ENCODE measurements at places on chromosomes 7 and 10. TPM values are rescaled to one million over a fixed set of nuclear protein-coding genes. Genes with fewer than 3 reads are reported as not detected.

The RASA4 gene
- total RNA-seq = 47.0 TPM

The RNF148 gene
- total RNA-seq = 0.95 TPM

The CYP26A1 gene
- 1,084 TPM for total RNA-seq

The C7orf33 gene
- total RNA-seq = not detected

DNA sequence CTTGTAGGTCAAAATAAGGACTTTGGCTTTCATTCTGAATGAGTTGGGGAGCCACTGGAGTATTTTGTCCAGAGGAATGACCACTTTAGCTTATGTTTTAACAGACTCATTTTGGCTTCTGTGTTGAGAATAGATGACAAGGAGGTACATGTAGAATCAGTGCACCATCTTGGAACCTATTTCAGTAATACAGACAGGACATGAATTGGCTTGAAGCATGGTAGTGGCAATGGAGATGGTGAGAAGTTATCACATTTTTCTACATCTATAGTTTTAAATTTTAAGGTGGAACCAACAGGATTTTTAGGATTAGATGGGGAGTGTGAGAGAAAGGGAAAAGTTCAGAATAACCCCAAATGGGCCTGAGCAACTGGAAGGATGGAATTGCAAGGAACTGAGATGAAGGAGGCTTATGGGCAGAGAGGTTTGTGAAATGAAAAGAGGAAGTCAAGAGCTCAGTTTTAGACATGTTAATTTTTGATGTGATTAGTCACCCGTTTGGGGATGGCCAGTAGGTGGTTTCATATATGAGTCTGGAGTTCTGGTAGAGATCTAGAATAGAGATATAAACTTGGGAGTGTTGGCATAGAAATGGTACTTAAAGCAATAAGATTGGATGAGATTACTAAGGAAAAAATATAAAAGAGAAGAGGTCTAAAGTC lies 89.2 kb upstream of the JAZF1 start:
- no peak for DNase-seq

- DNase-seq = no peak
These were observed 12.7 kb upstream of the JCAD start for GRCh38 chr10:30072068-30072467.

GRCh38 chr10:73253225-73253555 lies 746 bp upstream of the MRPS16 start:
- no peak for DNase-seq

GRCh38 chr10:113643183-113643582 lies 20.7 kb downstream of the NRAP start:
- DNase-seq = no peak

DNA sequence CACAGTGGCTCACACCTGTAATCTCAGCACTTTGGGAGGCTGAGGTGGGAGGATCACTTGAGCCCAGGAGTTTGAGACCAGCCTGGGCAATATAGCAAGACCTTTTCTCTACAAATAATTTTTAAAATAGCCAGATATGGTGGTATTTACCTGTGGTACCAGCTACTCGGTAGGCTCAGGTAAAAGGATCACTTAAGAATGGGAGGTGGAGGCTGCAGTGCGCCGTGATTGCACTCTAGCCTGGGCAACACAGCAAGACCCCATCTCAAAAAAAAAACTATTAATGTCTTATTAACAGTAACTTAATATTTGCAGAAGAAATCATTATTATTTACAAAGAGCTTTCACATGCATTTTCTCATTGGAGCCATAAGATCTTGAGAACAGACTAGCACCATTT lies 103.6 kb downstream of the SGMS1 start:
- no peak for DNase-seq

DNA sequence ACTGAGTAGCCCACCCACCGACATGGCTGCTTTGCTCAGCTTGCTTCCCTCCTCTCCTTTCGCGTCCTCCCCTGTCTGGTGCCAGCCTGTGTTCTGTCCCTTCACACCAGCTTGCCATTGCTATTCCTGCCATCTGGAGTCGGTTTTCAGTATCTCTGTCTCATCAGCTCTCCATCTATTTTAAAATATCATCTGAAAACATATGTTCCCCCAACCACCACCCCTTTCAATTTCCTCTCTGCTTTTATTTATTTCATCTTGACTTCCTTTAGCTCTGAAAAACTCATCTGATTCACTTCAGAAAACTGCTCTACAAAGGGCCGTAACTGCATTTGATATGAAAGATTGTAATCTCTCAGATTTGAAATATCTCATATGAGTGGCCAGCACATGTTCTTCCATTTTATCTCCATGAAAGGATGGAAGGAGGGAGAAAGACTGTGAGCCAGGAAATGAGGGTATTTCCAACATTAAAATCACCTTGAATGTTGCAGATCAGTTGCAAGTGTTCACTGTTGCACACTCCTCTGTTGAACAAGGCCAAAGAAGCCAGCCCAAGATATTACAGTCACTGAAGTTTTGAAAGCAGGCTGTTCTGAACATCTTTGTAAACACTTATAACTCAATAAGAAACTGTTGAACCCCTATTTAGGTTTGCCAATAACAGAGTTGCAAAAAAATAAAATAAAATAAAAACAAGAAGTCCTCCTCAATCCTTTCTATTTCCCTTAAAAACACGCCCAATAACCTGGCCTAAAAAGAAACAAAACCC lies 202.4 kb upstream of the NEBL start:
- DNase-seq = no peak

- DNase-seq = no peak
These were observed 527.3 kb upstream of the SEMA3D start for GRCh38 chr7:85714043-85714578.

- DNase-seq = no peak
These were observed 716.5 kb upstream of the KCND2 start for GRCh38 chr7:119556436-119556835.

GRCh38 chr7:55128693-55129394 lies 110.0 kb downstream of the EGFR start:
- no peak for DNase-seq

DNA sequence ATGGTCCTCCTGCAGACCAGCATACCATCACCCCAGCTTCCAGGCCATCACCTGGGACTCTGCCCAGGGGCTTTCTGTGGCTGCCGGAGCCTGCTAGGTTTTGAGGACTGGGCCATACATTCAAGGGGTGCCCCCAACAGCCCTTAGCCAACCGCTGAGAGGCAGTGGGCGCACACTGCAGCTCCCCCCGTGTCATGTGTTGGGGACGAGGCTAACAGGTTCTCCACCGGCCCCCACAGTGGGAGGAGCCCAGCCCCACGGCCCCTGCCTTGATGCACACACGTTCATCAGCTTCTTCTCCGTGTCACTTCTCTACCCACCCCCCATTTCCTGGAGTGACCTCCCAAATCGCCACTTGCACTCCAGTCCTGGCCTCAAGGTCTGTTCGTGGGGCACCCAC lies 543.2 kb upstream of the FOXK1 start:
- no peak for DNase-seq

DNA sequence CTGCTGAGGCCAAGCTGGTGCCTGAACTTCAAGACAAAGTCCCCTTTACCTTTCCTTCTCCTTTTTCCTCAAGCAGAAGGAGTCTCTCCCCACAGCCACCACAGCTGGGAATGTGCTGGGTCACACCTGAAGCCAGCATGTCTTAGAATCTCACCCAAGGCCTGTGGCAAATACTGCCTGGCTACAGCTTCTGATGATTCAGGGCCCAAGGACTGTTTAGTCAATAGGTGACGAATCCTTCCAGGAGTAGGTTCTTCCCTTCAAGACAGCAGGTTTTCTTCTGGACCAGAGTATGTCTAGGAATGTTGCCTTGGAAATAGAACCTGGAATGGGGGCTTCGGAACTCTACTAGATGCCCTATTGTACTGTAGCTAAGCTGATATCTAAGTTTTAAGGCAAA lies 374.6 kb downstream of the KIF20B start:
- no peak for DNase-seq

DNA sequence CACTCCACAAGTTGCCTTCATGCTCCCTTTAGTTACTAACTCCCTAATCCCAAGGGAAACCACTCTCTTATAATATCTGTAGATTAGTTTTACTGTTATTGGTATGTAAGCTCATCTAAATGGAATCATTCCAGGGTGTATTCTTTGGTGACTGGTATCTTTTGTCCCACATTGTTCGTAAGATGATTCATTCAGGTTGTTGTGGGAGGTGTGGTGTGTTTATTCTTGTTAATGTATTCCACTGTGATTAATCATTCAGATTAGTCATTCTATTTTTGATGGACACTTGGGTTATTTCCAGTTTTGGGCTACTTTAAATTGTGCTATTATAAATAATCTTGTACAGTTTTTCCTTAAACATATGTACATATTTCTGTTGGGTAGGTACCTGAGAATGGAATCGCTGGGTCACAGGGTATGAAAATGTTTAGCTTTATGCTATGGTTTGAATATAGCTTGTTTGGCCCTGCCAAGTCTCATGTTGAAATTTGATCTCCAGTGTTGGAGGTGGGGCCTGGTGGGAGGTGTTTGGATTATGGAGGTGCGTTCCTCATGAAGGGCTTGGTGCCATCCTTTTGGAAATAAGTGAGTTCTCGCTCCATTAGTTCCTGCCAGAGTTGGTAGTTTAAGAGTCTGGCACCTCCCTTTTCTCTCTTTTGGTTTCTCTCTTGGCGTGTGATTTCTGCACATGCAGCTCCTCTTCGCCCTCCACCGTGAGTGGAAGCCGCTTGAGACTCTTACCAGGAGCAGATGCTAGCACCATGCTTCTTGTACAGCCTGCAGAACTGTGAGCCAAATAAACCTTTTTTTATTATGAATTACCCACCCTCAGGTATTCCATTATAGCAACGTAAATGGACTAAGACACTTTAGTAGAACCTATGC lies 13.8 kb downstream of the BTRC start:
- DNase-seq = no peak

- DNase-seq = no peak
These were observed 268.6 kb downstream of the SEC23IP start for GRCh38 chr10:120161111-120161510.

GRCh38 chr10:21972584-21972983 lies 30.9 kb downstream of the DNAJC1 start:
- no peak for DNase-seq
